ENCODE measurements at places on chromosomes 12 and 14.

- no peak for DNase-seq
Measured at GRCh38 chr12:110794623-110795280, 52.0 kb upstream of the CCDC63 start.

DNA sequence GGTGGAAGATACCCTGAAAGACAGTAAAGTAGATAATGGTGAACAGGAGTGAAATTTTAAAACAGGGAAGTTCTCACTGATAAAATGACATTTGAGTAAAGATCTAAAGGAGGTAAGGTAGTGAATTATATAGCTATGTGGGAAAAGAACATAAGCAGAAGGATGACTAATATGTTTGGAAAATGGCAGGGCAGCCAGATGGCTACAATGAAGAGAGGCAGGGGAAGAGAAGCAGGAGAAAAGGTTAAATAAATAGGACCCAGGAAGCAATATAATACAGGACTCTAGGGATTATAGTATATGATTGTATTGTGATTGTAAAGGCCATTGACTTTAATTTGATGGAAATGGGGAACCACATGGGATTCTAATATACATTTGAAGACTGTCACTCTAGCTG is 33.0 kb downstream of the SCFD1 start:
- no peak for DNase-seq

DNA sequence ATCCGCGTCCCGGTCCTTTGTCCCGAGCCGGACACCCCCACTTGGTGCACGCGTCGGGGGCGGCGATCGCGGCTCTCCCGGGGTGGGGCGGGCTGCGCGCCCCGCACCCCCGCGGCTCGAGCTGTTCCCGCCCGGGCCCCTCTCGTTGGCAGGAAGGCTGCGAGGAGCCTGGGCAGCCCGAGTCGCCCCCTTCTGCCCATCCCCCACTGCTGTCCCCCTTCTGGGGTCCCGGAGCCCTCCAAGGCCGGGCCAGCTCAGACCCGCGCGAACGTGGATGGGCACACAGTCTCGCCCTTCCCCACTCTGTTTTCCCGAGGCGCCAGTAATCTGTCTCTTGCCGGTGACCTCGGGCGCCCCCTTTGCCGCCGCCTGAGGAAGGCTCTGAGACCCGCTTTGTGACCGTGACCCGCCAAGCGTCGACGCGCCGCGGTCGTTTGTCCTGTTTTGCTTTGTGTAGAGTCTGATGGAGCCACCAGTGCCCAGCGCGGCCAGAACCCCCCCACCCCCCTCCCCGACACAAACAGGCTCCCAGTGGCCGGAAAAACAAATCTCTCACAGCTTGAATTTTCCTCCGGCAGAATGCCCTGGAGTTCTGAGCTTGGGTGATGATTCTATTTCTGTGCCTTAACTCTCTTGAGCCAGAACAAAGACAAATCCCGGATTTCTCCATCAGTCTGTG is 610 bp downstream of the C14orf132 start:
- no peak for DNase-seq

GRCh38 chr14:56964895-56965294 is 154.6 kb upstream of the OTX2 start:
- no peak for DNase-seq

- no peak for DNase-seq
Measured at GRCh38 chr12:107238296-107238695, 144.9 kb upstream of the CRY1 start.

- no peak for DNase-seq
Measured at GRCh38 chr14:51978681-51979085, 10.7 kb upstream of the RTRAF start.

DNA sequence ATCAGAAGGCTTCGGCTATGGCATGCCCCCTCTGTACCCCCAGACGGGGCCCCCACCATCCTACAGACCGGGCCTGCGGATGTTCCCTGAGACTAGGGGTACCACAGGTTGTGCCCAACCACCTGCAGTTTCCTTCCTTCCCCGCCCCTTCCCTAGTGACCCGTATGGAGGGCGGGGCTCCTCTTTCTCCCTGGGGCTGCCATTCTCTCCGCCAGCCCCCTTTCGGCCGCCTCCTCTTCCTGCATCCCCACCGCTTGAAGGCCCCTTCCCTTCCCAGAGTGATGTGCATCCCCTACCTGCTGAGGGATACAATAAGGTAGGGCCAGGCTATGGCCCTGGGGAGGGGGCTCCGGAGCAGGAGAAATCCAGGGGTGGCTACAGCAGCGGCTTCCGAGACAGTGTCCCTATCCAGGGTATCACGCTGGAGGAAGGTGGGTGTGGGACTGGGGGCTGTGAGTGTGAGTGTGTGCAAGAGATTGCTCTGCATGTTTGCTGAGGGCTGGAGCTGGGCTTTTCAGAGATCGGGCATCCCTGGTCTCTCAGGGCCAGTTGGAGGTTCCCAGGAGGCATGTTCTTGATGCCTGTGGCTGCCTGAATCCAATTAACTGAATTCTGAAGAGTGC is 8.6 kb downstream of the NFATC4 start:
- peak; percentile 83 for DNase-seq

DNA sequence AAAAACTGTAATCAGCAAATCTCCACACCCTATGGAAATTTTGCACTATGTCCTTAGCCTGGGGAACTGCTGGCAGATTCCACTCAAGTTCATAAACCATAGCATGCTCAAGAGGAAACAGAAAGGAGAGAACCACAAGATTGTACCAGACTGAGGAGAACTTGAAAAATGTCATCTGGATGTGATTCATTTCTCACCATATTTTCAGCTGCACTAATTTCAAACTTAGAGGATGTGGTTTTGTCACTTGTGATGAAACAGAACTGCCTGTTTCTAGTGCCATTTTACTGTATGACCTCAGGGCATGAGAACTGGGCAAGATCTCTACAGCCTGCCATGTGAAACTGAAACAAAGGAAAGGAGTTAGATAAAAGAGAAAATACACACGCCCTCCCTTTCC is 1493.1 kb upstream of the FLRT2 start:
- DNase-seq, result no peak
